NCI-H2081 treated with DMSO at 0.1 percent for 48 hours (cell line): ENCODE measurements at places on chromosomes 11 and 22.

DNA sequence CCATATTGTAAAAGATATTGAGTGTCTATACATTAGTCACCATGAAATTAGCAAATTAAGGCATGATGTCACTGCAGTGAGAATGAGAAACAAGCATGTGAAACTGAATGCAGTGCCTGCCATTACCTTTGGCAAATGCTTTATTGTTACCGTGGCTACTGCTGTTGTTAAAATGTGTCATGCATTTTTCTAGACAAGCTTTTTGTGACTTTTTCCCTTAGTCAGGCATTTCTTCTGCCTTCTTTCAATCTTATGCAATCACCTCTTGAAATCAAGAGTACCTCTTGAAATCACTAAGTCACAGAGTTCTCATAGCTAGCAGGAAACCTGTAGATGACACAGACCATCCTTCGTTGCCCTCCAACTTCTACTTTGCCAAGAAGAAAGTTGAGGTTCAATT lies 461.7 kb upstream of the TENM4 start:
- no peak for DNase-seq

DNA sequence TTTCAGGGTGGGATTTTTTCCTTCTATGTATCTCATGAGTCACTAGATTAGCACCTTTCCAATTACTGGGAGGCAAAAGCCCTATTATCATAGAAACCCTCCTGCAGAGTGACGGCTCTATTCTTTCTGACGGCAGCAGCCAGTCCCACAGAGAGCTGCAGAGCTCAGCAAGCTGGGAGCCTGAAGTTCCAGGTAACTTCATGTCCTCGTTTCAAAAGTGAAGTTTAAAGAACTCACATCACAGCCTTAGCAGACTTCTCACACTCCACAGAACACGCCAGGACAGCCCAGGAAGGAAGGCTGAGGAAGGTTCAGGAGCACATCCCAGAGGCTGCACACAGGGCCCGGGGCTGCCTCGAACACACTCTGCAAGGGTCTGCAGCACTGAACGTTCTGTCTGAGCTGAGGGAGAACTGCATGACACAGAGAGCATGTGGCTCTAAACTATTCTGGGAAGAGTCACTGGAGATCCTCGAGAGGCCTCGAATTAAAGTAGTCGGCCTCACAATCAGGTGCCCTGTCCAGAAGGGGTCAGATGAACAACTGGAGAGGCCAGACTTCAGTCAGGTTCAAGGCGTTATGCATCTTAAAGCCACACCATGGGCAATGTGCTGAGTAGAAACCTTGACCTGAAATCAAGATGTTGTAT lies 104.2 kb upstream of the DRD2 start:
- no peak for DNase-seq

DNA sequence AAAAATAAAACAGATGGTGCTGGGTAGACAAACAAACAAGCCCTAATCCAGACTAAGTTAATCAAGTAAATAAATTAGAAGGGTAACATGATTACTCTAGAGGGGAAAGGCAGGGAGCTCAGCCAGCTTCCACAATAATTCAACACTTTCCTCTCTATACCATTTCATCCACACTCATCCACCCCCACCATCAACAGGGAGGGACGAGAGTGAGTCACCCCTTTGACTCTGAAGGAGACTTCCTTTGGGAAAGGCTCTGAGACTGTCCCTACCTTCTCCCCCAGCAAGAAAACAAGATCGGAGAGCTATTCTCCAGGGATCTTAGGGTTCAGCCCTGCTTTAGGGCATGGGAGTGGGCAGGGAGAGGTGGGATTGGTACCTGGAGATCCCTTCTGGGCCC lies 33.1 kb downstream of the TRIM66 start:
- DNase-seq, result no peak

DNA sequence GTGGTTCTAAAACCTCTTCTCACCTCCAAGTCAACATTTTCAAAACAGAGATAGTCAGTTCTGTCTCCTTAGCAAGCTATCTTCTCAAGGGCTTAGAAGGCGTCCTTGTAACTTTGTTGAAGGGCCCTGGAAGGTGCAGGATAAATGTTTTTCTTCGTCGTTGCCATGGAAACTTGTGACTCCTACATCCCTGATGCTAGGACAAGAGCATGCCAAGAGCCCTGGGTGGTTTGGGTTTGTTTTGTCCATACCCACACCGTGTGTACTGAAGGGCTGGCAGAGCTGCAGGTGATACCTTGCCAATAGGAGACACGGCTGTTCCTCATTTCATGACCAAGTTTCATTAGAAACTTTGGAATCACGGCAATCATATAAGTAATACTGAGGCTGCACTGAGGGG lies 81.6 kb downstream of the GALNT18 start:
- DNase-seq, result no peak

GRCh38 chr11:73582653-73583052 lies 15.3 kb downstream of the FAM168A start:
- DNase-seq, result no peak

DNA sequence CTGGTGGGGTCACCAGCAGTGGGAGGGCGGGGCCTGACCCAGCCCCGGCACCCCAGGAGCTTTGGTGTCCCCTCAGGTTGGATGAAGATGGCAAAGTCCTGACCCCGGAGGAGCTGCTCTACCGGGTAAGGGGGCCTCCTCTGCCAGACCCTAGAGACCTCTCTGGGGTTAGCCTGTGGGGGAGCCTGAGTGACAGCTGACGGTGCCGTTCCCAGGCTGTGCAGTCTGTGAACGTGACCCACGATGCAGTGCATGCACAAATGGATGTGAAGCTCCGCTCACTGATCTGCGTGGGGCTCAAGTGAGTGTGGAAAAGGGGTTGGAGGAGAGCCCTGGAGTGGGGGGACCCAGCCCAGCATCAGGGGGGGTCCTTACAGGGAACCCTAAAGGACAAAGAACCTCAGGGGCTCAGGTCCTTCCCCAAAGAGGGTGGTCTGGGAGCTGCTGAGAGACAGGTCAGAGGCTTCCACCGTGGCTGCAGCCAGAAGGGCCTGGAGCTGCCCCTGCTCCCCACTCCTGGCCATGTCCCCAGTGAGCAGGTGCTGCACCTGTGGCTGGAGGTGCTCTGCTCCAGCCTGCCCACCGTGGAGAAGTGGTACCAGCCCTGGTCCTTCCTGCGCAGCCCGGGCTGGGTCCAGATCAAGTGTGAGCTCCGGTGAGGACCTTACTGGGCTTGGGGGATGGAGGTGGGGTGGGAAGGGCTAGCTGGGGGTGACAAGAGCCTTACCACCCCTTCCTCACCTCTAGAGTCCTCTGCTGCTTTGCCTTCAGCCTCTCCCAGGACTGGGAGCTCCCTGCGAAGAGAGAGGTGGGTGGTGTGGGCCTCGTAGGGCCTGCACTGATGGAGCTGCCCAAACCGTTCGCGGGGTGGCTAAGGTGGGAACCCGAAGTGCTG lies 38.6 kb downstream of the SGSM3 start:
- DNase-seq, result no peak

- no peak for DNase-seq
Measured at GRCh38 chr11:48167380-48167779, 49.2 kb upstream of the OR4B1 start.

DNA sequence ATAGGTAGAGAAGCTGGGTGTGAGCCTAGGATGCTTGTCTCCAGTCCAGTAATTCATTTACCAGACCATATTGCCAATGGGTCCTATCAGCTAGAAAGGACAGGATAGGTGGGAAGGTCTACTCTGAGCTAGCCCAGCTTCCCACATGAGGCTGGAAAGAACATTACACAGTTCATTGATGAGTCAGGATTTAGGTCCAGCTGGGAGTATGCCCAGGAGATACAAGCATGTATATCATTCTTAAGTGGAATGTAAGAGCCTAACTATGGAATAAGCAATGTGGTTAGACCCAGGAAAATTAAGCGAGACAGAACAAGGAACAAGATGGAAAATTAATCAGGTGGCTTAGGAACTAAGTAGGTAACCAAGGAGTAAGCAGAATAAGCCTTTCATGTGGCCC lies 59.0 kb upstream of the TBCEL start:
- no peak for DNase-seq

GRCh38 chr11:119263352-119263940 lies 53.5 kb downstream of the MCAM start:
- DNase-seq, result no peak

GRCh38 chr22:19113429-19113828 lies 8.8 kb downstream of the DGCR2 start:
- DNase-seq, result no peak

DNA sequence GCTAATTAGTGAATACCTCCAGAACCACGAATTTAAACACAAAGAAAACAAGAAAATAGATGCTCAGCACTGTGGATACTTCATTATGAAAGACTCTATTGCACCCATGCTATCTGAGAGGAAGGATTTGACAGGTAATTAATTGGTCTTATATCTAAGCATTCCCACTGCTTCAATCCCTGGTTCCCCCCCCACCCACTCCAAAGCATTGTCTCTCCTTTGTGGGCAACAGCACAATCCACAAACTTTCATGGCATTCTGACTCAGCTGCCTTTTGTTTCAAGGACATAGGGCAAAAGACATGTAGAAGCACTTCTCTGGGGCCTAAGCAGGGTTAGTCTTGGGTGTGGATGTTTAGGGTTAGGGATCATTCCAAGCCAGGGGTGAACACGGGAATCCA lies 551.4 kb downstream of the BUD13 start:
- DNase-seq, result no peak

- DNase-seq, result no peak
Measured at GRCh38 chr11:3088806-3089205, 31.6 kb upstream of the CARS1 start.

DNA sequence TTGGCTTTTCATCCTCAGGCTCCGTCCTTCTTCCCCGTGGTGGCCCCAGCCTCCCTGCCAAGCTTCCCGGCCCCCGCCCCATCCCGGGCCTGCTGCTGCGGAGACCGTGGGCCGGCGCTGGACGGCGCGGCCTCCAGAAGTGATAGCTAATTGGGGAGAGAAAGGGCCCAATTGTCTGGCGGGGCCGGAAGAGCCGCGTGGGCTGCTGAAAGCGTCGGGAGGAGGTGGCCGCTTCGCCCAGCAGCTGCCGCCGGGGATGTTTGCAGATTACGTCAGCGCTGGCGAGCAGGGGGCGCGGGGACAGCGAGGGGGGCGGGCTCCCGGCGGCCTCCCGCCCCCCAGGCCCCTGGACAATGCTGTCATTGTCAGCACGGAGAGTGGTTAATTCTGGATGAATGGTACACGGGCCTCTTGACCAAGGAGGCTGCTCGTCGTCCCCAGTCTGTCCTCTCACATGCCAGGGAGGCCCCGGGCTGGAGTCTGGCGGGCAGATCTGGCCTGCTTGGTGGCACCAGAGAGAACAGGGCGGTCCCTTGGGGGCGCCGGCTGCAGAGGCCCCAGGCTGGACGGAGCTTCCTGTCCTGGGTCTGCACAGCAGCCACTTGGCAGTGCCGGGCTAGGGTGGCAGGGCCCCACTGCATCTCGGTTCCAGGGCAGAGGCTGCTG lies 1.6 kb downstream of the SMIM38 start:
- no peak for DNase-seq

DNA sequence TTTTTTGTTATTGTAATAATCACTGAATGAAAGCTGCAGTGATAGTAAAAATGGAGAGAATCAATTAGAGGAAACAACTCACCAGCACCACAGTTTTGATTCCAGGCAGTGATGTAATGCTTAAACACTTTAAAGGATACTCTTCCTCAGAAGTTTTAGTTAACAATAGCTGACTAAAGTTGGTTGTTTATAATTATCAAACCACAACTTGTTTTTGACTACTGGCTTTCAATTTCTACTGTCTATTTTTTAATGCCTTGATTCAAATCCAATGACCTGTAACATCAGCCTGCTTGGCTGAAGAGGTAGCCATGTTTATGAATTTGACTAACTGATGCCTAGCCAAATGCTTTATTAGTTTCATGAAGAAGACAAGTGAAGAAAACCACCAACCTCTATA lies 18.2 kb upstream of the CASP12 start:
- DNase-seq, result no peak

DNA sequence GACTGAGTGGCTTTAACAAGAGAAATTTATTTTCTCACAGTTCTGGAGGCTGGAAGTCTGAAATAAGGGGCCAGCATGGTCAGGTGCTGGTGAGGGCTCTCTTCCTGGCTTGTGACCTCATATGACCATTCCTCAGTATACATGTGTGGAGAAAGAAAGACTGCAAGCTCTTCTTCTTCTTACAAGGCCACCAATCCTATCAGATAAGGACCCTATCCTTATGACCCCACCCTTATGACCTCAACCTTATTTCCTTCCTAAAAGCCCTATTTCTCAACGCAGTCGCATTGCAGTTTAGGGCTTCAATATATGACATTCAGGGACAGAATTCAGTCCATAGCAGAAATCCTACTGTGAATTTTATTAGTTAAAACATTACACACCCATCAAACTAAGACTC lies 124.4 kb upstream of the RAG2 start:
- DNase-seq, result no peak

DNA sequence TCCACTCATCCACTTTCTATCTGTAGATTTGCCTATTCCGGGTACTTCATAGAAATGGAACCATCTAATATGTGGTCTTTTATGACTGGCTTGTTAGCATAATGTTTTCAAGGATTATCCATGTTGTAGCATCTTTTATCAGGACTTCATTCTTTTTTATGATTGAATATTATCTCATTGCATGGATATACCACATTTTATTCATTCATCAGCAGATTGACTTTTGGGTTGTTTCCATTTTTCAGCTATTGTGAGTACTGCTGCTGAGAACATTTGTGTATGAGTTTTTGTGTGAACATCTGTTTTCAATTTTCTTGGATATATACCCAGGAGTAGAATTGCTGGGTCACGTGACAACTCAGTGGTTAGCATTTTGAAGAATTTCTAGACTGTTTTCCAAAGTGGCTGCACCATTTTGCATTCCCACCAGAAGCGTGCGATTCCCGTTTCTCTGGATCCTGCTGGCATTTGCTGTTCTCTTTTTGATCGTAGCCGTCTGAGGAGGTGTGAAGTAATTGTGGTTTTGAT lies 8.9 kb downstream of the DERL3 start:
- no peak for DNase-seq

- no peak for DNase-seq
Measured at GRCh38 chr11:60158636-60159035, 24.2 kb downstream of the MS4A6A start.

- DNase-seq, result no peak
Measured at GRCh38 chr11:45238724-45239123, 47.4 kb downstream of the SYT13 start.

GRCh38 chr11:102448869-102449224 lies 3.7 kb downstream of the TMEM123 start:
- no peak for DNase-seq

- DNase-seq, result no peak
Measured at GRCh38 chr22:38730411-38730871, 24.7 kb downstream of the GTPBP1 start.

GRCh38 chr11:5807580-5807979 lies 1.1 kb upstream of the OR52N2 start:
- DNase-seq, result no peak
